ENCODE measurements at places on chromosomes 6 and 20.

GRCh38 chr20:1225263-1225782 lies 521 bp upstream of the RAD21L1 start:
- no peak for DNase-seq

DNA sequence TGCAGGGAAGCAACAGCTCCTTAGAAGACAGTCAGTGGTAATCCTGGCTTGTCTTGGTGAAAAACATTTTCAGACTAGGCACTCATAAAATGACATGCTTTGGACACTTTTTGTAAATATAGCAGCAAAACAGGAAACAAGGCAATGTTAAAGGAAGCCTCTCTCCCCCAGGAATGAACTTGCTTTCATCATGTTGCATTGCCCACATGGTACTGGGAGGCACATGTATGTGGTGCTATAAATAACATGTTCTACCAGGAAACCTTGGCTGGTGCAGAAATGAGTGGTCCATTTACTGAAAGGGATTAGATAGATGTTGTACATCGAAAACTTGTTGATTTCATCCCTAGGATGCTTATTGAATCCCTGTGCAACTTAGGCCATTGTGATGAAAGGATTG lies 121.4 kb upstream of the RREB1 start:
- DNase-seq, result no peak

DNA sequence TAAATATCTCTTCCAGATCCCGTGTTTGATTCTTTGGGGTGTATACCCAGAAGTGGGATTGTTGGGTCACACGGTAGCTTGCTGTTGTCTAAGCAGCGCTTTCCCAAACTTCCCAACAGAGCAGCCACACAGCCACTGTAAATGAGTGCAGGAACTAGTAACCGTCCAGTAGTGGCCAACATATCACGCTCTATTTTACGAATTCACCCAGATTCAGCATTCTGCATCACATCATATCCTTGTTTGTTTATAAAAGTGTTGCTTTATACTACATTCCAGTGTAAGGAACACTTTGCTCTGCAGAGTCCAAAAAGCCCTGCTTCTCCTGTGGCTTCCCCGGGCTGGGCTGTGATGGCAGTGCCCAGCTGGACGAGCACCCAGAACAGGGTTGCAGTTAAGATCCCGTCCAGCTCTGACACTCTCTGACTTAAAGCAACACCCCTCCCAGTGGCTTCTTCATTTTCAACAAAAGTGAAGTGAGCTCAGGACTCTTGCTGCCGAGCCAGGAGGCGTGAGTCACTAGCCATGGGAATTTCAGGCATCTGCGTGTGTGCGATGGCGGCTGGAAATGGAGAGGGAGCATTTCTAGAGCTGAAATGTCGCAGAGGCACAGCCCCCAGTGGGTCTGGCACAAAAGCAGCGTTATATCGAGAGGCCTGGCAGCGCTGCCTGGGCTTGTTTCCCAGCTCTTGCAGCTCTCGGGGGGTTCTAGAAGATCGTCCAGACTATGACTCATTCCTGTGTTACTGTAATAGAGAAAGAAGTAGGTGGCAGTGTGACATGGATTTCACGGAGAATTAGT lies 216.3 kb upstream of the ECI2 start:
- DNase-seq, result peak; percentile 52

GRCh38 chr6:7000825-7001777 lies 106.7 kb upstream of the RREB1 start:
- DNase-seq, result no peak

DNA sequence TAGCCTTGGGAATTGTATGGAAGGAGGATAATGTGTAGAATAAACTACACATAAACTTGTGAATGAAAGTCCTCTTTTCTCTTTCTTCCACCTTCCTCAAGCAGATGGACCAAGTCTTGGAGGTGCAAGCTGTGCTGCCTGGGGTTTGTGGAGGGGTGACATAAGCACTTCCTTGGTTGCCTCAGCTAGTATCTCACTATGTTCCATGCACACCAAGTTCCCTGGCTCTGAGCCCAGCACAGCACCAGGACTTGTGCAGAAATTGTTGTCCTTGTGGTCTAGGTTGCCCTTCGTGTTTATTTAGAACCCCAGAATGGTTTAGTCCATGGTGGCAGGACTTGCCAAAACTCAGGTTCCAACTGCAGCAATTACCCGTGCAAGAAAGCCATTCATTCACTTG lies 110.3 kb downstream of the MEI4 start:
- no peak for DNase-seq

DNA sequence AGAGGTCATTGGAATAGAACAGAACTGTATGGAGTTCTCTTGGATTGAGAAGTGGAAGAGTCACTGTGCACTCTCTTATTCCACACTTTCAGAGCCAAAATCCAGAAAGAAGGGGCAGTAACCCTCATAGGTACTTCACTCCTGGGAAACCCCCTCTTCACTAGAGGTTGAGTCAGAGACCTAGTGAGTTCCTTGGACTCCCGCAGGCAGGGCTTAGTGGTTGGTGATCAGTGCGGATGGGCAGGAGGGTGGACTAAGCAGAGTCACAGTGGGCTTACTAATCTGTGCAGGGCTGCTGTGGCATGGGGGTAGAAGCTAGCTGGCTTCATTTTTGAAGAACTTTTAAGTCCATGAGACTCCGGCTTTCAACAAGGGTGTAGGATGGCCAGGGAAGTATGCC lies 95.0 kb upstream of the MLN start:
- DNase-seq, result no peak

DNA sequence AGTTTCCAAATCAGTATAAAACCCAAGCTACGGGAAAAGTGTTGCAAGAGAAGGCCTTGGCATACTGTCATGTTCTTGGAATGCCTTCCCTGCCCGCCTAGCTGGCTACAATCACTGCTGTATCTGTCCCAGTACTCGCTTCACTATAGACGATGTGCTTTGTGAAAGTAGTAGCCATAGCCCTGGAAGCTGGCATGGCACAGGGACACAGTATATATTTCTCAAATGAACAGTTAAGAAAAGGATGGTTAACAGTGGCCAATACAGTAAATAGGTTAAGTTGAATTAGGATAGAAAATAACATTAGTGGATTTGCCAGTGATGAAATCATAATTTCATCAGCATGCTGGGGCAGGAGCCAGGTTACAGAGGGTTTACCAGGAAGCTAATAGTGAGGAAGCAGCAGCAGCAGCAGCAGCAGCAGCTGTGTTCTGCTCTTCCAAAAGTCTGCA lies 499.3 kb downstream of the CDKAL1 start:
- no peak for DNase-seq
